ENCODE measurements at places on chromosomes 5 and 9. TPM values are rescaled to one million over a fixed set of nuclear protein-coding genes. Genes with fewer than 3 reads are reported as not detected.

The TNFSF8 gene
- 0.91 TPM for total RNA-seq

The C5orf15 gene
- 27.9 TPM for total RNA-seq

The FGFR4 gene
- total RNA-seq = 1.4 TPM

DNA sequence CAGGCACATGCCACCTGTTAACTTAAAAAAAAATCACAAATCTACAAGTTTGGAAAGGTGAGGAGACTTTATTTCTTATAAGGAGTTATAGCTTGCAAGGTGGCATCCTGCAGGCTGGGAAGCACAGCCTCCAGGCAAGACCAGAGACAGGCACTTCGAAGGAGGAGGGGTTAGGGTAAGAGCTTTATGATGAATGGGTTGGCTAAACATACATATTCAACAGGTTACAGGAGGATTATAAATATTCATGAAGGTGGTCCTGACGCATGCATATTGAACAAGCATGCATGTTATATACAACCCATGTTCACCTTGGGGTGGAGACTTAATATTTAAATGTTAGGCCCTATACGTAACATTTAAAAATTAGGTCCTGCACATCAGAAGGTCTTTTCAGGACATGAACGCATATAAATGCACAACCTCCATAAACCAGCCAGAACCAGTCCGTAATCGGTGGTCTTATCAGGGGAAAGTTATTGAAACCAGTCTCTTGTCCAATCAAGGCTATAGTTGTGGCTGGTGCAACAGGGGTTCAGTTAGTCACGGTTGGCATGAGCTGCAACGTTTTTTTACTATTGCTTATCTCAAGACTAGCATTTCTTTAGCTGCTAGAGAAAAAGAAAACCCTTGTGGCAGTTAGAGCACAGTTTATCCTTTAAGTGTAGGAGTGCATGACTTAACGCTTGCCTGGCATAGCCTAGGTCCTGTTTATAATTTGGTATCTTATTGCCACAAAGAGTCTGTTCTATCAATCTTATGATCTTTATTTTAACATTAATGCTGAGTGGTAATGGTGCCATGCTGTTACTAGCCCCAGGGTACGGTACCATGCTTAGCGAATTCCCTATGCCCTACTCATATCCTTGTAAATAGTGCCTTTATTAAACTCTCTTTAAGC is 72.7 kb downstream of the C9orf57 start:
- no peak for DNase-seq

GRCh38 chr9:70589571-70590314 is 175.3 kb upstream of the KLF9 start:
- DNase-seq = peak; percentile 63

DNA sequence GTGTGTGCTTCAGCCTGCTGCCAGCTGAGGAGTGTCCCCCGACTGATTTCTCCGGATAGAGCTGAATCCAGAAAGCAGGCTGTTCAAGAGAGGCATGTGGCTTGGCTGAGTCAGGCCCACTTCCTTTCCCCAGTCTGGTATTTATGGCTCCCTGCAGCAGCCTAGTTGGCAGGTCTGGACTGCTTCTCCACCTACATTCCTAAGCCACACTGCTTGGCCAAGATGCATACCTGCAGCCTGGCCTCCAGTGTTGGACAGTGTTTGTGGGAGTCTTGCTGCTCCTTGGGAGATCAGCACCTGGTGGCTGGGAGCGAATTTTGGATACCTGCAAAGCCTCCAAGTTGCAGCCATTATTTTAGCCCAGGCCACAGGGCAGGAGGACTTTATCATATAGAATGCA is 670.8 kb downstream of the ACTL7B start:
- no peak for DNase-seq

DNA sequence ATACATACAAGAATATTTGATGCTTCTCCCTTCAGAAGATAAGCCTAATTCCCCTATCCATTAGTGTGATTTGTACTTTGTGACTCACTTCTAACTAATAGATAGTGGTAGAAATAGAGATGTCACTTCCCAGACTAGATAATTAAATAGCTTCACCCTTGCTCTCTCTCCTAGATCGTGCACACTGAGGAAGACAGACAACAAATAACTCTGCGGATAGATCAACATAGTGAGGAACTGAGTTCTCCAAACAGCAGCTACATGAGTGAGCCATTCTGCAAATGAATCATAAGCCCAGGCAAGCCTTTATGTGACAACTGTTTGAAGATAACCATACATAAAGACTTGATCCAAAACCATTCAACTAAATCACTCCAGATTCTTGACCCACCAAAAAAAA is 1083.4 kb upstream of the C9orf72 start:
- DNase-seq = no peak

GRCh38 chr9:113548221-113549041 is 84.9 kb downstream of the RGS3 start:
- DNase-seq = peak; percentile 86

DNA sequence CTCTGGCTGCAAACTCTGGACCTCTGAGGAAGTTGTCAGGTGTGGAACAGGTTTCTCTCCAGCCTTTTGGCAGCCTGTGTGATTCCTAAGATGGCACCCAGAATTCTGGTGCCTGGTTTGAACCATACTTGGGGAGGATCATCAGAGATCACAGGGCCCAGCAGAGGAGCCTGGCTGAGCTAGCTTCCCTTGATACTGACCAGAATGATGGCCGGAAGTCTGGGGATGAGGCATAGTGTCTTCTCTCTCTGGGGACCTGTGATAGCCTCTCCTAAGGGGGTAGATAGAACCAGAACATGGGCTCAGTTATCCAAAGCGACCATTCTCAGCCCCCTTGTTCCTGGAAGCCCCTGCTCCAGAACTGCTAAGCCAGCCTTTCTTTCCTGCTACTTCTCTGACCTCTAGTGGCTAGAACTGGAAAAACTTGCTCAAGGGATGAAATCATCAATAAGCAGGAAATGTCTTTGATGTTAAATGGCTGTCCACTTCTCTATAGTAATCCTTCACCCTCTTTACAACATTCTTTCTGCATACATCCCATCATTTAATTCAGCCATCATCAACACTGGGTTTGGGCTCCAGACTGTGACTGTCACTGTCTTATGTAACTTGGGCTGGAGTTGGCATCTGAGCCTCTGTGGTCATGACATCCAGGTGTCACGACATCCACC is 55.1 kb downstream of the C9orf152 start:
- no peak for DNase-seq

DNA sequence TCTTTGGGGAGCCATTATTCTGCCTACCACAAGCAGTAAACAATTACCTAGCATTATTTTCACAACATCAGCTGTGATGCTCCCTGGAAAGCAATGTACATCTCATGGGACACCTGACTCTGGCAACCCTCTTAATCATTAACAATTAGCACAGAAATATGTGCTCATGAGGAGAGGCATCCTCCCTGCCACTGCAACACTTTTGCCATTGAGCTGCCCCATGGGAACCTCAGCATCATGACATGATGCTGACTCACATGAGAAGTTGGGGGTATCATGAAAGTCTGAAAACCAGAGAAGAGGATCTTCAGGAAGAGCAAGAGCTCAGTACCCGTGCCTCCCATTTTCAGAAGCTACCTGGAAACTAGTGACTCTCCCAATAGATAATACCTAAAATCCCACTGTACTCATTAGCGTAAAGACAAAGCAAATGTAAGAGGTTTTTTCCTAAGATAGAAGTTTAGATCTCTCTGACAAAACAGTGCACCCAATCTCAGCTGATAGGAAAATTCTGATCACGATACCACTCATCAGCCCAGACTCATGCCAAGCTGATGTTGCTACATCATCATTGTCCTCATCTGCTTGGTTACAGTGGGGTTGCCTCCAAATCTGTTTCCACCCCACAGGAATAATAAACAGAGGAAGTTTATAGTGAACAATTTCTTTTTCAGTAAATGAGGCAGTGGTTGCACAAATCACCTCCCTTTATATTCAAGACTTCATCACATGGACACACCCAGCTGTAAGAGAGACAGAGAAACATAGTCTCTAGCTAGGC is 244.5 kb downstream of the NR2F1-AS1 start:
- no peak for DNase-seq

- no peak for DNase-seq
These were observed 103.3 kb upstream of the PITX1 start for GRCh38 chr5:135137146-135137915.

All from left cardiac atrium (tissue), 4 donors.